ENCODE measurements at places on chromosomes 11 and 22.
A peak's percentile ranks its signal among the peaks of the same experiment; 100 is the strongest.

DNA sequence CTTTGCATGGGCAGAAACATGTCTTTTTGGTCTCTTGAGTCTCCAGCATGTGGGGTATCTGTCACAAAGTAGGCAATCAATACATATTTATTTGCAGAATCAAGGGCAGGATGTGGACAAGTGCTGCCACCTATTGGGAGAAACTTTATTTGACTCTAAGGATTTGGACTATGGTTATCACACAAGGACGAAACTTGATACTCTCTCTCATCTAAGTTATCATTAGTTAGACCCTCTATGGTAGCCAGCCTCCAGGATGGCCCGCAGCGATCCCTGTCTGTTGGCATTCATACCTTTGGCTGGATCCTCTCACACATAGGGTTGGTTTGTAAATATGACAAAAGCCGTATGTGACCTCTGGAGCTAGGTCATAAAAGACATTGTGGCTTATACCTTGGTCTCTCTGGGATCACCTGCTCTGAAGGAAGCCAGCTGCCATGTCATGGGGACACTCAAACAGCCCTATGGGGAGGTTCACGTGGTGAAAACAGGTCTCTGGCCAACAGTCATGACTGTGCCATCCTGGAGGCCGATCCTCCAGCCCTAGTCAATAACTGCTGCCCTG lies 1.1 kb upstream of the FBXO7 start:
- DNase-seq: peak; percentile 81

DNA sequence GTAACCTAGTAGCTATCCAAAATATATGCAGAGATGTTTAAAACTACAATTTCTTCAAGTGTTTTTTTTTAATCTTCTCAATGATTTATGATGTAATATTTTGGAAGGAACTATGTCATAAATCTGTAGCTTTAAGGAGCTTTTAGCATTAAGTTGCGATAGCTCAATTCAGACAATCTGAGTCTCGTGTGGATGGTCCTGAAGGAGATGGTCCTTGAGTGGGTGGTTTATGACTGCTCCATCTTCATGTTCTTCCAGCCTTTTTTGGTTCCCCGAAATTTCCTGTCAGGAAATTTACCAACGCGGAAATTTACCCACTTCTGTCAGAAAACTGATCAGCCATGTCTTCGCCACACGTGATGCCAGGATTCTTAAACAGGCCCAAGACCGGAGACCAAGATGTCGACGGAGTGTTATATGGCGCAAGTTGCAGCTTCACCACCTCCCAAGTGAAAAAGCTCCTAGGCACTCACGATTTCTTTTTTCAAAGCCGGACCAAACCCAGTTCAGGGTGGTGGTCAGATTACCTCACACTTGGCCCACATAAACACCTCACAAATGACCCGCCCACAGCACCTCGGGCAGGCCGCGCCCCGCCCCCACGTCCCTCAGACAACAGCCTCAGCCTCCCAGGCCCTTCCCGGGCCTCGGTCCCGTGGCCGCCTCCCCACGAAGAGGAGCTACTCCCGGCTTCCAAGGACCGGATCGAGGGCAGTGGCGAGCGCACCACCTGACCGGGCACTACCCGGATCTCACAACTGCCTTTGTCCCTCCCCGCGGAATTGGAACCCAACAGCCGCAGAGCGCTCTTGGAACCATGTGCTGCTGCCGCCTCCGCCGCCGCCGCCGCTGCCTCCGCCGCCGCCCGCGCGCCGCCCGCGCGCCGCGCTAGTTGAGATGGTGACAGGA lies at the start of gene MORC2:
TSS of gene MORC2 (minus strand) at position 760 of the 909 bp plus-strand sequence. CDS start 885 bp downstream, outside the sequence.
- no peak for DNase-seq

DNA sequence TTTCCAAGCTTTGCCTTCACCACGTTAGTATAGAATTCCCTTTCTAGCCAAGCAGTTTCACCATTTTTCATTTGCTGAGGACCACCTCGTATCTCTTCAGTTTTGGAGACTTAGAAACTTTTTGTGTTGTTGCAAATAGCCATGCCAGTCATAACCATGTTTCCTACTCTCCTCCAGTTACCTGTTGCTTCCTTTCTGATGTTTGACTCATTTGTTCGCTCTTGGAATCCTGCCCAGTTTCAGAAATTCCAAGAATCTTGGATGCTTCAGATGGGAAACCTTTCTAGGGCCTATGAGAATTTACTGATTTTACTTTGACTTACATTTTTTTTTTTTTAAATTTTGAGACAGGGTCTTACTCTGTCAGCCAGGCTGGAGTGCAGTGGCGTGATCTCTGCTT lies 65.4 kb downstream of the PPP6R3 start:
- no peak for DNase-seq

DNA sequence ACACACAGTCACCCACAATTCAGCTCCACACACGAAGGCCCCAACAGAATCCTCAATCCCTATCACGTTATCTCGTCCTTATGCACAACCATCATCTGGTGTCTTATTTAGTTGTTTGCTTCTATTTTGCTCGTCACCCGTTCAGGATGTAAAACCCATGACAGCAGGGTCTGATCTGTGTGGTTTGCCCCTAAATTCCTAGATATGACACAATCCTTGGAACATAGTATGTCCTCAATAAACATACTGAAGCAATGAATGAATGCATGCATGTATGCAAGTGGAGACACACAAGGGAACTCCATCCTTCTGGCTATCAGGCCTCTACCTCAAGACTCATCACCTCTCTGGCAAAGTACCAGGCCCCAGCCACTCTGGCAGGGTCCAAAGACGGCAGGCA lies 20.2 kb downstream of the STARD10 start:
- no peak for DNase-seq

DNA sequence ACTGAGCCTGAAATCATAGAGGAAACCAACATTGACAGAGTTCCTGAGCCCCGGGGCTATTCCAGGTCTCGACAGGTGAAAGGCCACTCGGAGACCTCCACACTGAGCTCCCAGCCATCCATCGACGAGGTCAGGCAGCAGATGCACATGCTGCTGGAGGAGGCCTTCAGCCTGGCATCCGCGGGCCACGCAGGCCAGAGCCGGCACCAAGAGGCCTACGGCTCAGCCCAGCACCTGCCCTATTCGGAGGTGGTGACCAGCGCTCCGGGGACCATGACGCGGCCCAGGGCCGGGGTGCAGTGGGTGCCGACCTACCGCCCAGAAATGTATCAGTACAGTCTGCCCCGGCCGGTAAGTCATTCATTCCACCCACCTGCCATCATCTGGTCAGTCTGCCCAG lies 54.9 kb downstream of the C11orf91 start:
- no peak for DNase-seq

GRCh38 chr22:45424241-45424731 lies 10.8 kb downstream of the RIBC2 start:
- DNase-seq: no peak

All from activated CD4-positive, alpha-beta T cell treated with anti-CD3 and anti-CD28 coated beads, Interleukin-10, Interleukin-2, amounts not matched to agents 100 ng/mL and 50 ng/mL, durations not matched to agents 16 hours and 8 hours (primary cell).